Ureter (tissue), 1 donor: ENCODE measurements at places on chromosomes 4 and X. TPM values are rescaled to one million over a fixed set of nuclear protein-coding genes. Genes with fewer than 3 reads are reported as not detected.

- no peak for DNase-seq
Measured at GRCh38 chrX:49308604-49309269, 5.3 kb downstream of the GAGE10 start.

GRCh38 chrX:129000797-129001196 is 522.5 kb downstream of the SMARCA1 start:
- DNase-seq = no peak

DNA sequence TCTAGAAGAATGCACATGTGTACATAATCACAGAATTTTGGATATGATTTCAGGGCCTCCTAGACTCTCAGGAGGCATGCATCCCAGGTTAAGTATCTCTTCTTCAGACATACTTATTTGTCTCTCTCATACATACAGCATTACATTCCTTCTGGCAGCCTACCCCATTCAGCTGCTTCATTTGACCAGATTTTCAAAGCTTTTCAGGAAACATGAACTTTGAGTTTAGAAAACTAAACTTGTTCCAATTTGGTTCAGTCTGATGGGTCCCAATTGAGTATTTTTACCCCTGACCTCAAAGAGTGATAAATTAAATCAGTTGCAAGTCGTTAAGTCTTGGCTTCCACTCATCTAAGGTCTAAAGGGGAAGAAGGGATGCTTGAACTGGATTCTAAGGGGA is 330.9 kb downstream of the ARHGAP24 start:
- DNase-seq = no peak

DNA sequence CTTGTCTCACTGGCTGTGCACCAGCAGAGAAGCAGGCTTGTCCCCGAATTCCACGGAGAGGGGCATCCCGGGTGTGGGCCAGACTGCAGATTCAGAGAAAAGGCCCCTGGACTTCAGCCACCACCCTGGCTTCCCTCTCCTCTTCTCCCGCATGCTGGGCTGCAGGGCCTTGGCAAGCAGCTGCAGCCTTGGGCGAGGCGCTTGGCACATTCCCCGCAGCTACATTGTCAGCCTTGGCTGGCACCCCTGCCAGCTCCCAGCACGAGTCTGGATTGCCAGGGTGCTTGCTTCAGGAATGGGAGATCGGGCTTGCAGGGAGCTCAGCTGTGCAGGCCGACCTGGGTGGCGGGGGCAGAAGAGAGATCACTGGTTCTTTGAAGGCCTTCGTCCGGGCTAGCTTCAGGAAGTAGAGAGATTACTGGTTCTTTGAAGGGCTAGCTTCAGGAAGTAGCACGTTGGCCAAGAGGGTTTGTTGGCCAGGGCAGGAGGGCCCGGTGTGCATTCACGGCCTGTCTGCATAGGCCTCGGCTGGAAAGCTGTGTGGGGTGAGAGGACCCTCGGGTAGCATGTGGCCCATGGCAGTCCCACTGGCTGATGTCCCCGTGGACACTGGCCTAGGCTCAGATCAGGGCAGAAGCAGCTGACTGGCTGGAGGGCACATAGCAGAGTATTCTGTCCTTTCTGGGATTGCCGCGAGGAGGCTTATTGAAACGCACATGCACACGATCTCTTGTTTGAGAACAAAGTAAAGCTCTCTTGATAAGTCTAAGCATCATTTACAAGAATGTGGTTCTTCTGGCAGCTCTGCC is 2.7 kb downstream of the ABCD1 start:
- DNase-seq = no peak

GRCh38 chr4:44232262-44232661 is 216.3 kb downstream of the KCTD8 start:
- no peak for DNase-seq

DNA sequence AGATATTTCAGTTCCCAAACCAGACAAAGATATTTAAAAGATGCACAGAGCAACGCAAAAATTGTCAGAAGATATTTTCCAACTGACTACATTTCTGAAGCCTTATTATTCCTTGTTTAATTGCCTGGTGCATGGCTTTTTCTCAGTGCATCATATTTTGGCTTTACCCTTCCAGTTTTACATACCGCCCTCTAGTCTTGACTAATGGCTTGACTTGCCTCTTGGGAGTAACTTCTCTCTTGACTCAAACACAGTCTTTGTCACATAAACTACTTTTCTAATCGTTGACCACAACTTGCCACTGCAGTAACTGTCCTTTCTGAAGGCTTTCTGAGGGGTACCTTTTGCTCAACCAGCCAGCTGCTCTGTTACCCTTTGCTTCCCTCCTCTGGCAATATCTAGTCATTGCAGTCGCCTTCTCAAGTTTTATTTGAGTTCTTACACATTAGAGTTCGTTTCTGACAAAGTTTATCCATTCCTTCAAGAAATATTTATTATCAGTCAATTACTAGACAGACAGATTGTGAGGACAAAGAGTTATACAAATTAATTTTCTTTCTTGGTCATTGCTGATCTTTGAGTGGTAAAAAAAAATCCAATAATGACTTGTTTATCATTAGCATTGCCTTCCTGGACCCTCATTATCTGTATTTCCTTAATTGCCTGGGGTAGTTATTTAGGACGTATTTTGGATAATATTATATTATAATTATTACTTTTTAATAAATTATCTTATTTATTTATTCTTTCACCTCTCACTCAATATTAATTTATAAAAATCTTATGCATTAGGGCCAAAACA is 506.9 kb upstream of the PCDH10 start:
- DNase-seq = no peak

KIT gene
- 21.0 TPM for total RNA-seq

SASH3 gene
- total RNA-seq = 8.4 TPM
